Stimulated activated CD8-positive, alpha-beta memory T cell treated with anti-CD3 and anti-CD28 coated beads, Interleukin-12 subunit alpha, Interleukin-12 subunit beta, amount 100 ng/mL, for 1 hour (primary cell): ENCODE measurements at places on chromosomes 16 and 17.

DNA sequence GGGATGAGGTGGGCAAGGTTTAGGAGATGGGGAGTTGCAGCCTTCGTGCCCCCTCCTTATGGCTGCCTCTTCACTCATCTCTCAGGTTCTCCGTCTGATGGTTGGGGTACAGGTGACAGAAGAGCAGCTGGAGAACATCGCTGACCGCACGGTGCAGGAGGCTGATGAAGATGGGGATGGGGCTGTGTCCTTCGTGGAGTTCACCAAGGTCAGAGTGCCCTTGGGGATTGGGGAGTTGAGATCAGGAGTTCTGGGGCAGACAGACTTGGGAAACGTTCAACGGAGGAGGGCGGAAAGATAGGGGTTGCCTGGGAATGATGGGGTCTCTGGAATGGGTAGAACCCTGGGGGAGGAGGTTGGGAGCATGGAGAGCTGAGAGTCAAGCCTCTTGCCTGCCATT lies 2.3 kb downstream of the CHP2 start:
- DNase-seq, result no peak

GRCh38 chr16:76670125-76670857 lies 393.1 kb downstream of the CNTNAP4 start:
- DNase-seq, result no peak

- DNase-seq, result no peak
These were observed 93.1 kb downstream of the RTN4RL1 start for GRCh38 chr17:1931844-1932579.

DNA sequence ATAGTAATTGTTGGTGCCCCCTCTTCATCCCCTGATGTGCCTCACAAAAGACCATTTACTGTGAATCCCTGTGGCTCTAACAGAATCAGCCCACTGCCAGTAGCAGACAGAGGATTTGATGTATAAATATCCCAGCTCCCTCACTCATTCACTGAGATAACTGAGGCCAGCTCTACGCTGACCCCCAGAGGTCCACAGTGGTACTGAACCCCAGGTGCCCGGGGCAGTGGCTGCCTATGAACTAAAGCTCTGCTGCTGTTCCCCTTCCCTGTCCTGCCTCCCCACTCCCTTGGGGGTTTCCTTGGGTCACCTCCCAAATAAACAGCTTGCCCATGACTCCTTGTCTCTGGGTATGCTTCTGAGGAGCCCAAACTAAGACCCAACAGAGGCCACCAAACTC lies 295.8 kb downstream of the FOXL1 start:
- no peak for DNase-seq

GRCh38 chr16:23232806-23233205 lies 50.3 kb downstream of the SCNN1G start:
- DNase-seq, result no peak

DNA sequence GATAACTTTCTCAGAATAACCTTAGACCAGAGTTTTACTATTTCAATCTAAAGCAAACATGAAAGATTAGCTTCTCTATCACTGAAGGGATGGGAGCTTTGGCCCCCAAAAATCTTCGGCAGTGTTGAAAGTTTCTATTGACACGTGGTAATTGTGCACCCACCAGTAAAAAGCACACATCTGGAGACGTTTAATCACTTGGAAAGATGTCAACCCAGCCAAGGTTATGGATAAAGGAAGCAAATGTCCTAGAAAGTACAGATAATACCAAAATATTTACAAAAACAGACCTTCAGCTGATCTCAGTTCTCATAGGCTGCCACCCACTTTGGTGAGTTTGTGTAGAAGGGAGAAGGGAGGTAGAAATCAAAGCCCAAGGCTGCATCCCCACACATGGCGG lies 5.3 kb downstream of the MYCBPAP start:
- no peak for DNase-seq

- DNase-seq, result no peak
These were observed 96.9 kb downstream of the ADCY9 start for GRCh38 chr16:4019371-4019791.

DNA sequence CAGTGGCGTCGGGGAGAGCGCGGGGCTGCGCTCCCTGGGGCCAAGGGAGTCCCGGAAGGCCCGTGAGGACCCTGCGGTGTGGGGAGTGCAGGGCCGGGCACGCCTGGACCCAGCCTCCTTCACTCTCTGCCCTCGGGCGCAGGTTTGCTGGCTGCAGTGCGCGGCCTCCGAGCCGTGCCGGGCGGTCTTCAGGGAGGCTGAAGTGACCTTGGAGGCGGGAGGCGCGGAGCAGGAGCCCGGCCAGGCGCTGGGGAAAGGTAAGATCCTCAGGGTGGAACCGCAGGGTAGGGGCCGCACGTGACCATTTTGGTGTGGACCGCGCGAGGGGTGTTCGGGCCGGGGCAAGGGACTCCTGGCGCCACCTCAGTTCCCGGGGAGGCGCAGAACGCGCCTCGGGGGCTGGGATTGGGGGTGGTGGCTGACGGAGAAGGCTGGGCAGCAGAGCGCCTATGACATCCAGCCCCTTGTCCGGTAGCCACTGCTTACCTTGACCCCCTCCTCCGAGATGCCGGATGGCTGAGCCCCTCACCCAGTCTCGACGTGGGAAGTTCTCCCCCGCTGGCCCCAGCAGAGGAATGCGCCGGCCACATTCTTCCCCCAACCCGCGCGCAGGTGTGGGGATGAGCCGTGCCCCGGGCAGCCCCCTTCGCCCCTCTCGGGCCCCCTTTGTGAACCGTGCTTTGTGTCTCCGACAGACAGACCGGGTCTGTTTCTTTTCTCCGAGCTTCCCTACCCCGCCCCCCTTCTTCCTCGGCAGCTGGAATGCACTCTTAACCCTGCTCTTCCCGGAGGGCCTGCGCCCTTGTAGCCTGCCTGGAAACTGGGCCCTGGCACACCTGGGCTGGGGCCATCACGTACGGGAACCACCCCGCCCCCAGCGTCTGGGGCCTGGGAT lies 631 bp downstream of the CDH3 start:
- DNase-seq, result no peak

DNA sequence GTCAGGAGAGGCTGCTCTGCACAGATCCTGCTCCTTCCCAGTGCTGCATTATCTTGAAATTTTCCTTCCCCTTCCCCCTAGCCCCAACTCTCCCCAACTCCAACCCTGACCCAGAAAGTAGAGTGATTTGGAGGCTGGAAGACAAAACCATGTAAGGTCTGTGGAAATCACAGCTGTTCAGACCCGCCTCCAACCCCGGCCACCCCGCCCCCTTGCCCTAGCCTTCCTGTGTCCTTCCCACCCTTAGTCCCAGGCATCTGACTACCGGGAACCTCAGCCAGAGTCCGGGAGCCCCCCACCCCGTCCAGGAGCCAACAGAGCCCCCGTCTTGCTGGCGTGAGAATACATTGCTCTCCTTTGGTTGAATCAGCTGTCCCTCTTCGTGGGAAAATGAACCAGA lies at the start of gene AOC3:
AOC3 (plus strand) TSS at position 246 of the 400 bp plus-strand sequence; CDS start at position 391, 145 bp downstream.
- no peak for DNase-seq

- DNase-seq, result peak; percentile 44
These were observed 13.1 kb upstream of the SREBF1 start for GRCh38 chr17:17849845-17850373.

DNA sequence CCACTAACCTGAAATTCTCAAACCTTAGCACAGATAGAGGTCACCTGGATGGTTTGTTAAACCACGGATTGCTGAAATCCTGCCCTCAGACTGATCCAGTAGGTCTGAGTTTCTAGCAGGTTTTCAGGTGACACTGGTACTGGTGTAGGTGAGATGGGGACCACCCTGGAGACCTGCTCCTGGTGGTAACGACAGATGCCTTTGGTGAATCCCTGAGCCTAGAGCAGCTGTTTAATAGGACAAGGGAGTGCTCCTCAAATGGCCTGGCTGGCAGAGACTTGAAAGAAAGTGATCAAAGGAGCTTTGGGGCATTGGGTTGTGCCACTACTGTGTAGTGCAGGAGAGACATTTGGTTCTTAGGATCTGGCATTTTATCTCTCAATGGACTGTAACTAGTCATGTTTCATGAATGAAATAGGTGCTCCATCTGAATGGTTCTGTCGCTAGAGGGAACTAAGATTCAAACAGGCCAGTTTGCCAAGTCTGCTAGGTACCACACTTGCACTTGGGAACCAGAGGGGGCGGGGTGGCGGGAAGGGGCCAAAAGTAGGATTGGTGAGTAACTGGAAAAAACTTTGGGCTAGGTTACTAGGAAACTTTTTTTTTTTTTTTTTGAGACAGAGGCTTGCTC lies 2.9 kb upstream of the IFI35 start:
- no peak for DNase-seq

DNA sequence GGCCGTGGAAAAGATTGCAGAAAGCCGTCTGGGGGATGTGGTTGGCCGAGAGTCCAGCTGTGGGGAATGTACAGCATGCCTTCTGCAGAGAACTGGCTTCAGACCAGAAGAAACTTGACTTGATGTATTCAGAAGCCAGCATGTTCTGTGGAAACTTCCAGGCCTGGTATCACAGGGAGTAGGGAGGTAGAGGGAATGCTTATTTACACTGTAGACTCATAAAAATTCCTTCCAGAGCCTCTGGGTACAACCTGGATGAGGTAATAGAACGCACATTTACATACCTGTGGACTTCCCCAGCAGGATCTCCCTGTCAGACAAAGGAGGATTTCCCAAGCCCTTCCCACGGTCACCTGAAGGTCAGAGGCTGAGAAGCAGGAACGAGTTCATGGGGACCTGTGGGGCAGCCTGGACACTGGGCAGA lies 11.8 kb upstream of the GAS7 start:
- DNase-seq, result no peak

DNA sequence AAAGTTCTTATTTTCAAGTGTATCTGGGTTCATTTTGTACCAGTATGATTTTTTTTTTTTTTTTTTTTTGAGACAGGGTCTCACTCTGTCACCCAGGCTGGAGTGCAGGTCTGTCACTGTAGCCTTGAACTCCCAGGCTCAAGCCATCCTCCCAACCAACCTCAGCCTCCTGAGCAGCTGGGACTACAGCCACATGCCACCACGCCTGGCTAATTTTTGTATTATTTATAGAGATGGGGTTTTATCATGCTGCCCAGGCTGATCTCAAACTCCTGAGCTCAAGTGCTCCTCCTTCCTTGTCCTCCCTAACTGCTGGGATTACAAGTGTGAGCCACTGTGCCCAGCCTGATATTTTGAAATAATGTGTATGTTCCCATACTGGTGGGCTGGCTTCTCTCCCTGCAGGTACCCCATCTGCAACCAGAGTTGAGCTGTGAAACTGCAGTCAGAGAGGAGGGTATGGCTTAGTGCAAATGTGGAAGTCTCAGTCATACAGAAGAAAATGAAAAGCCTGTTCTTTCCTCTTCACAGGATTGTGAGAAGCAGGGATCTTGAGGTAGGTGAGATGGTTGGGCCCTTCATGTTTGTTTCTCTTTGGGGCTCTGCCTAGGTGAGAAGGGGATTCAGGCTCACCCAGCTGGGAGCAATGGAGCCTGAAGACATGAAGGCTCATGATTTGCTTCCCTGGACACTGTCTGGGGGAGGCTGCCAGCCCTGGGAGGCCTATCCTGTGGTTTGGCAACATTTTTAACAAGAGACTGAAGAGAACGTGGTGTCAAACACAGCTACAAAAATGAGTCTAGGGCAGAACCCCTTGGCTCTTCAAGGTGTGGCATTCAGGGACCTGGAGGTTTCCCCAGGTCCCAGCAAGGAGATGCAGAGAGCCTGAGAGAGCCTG lies 41.3 kb upstream of the SIAH1 start:
- no peak for DNase-seq

GRCh38 chr17:73742948-73743381 lies 98.7 kb upstream of the SDK2 start:
- no peak for DNase-seq

DNA sequence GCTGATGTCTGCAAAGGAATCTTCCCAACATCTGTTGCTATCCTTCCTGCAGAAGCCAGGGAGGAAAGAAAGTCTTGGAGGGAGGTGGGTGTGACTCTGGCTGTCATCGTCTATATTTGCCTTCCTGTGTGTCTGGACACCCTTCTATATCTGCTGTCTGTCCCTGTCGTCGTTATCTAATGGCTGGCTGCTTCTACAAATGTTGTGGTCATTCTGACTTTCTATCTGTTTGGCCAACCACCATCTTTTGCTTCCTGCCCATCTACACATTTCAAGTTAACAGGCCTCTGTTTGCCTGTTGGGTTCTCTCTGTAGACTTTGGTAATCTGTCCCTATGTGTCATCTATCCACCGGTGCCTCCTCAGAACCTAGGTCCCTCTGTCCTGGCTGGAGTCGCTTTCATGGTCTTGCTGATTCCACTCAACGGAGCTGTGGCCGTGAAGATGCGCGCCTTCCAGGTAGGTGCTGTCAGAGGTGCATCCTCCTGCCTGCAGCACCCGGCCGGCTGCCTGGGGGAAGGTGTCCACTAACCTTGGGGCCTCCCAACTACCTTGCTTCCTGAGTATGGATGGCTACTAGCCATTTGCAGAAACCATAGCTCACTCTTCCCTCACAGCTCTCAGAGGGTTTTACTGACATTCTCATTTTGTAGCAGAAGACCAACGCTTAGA lies 30.2 kb downstream of the ABCC3 start:
- DNase-seq, result no peak

DNA sequence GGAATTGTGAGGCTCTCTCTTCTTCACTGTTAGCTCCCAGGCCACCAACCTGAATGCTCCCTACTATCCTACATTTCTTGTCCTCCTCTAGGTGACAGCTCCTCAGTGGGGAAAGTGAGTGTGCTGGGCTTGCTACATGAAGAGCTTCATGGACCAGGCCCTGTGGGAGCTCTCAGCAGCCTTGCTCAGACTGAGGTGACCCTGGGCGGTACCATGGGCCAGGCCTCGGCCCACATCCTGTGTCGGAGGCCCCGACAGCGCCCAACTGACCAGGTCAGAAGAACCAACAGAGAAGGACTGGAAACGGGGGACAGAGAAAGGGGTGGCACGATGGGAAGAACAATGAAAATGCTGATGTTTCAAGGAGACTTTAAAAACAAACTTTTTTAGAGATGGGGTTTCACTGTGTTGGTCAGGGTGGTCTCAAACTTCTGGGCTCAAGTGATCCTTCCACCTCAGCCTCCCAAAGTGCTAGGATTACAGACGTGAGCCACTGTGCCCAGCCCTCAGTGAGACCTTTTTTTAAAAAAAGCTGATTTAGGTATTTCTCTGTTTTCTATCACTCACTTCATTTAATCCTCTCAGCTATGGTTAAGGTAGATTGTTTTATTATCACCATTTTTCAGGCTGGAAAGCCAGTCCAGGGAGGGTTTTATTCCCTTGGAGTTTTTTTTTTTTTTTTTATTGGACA lies 4.9 kb downstream of the ELP5 start:
- no peak for DNase-seq

DNA sequence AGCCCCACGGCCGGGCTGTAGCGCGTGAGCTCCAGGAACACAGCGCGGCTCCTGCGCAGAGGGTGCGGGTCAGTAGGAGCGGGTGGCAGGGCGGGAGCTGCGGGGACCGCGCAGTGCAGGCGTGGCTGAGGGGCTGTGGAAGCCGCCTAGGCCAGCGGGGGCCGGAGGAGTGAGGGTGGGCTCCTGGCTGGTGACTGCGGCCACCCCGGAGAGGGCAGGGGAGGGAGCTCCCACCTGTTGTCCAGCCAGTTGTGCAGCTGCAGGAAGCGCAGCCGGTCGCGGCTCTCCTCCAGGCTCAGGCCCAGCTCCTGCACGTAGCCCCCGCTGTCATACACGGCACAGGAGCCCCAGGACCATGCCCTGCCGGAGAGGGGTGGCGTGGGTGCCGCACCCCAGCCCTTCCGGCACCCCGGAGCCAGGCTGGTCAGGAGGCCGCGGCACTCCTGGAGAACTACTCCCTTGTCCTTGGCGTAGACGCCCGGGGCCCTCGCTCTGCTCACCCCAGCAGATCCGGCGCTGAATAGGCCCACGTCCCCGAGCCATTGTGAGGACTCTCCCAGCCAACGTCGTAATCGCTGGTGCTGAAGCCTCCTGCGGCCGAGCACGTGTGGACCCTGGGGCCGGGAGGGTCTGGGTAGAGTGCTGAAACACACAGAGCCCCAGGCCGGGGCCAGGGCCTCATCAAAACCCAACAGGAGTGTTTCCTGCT lies 43.9 kb downstream of the TSC2 start:
- no peak for DNase-seq

GRCh38 chr16:50529334-50529733 lies 18.9 kb upstream of the NKD1 start:
- DNase-seq, result no peak
